ENCODE measurements at places on chromosomes 2 and 18.

DNA sequence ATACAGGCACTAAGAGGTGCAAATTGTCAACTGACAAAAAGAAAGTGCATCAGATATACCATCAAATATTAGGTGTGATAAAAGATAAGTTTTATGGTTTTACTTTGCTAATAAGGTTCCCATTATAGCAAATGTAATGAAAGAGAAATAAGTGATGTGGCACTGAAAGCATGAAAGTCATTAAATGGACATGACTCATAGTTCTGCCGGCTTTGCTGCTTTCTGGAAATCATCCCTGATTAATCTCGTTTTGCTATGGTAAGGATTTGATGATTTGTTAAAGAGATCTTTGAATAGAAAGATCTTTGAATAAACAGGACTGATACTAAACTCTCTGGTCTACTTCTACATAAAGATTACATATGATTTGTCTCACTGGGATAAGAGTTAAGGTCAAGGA, 72.7 kb downstream of the CLIP4 start:
- DNase-seq, result peak; percentile 56

DNA sequence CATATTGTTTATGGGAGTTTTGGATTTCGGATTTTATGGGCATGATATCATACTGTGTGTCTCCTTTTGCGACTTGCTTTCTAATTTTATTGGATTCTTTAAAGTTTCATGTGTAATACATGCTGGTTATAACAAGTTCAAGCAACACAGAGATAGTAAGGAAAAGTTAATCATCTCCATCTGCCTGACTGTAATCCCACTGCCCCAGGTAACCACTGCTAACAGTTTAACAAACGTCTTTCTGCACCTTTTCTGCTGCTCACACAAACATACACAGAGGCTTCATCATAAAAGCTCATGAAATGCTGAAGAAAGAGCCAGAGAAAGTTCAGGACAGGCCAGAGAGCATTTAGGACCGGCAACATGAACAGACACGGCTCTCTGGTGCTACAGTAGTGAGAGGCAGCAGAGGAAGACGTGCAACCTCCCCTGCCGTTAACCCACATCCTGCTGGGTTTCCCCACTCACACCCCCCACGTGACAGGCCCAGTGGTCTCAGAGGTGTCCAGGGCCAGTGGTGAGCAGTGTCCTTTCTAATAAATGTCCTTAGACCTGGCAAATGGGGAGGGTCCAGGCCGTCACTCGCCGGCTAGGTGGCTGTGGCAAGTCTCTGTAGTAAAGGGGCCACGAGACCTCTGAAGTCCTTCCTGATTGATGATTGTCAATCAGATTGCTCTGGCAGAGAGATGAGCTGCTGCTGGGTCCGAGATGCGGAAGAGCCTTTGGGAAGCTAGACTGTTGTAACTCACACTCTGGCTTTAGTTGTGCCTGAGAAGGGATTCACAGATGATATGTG, 43.0 kb upstream of the SLC1A4 start:
- no peak for DNase-seq

- DNase-seq, result no peak
Measured at GRCh38 chr2:190909680-190910079, 29.1 kb downstream of the GLS start.

DNA sequence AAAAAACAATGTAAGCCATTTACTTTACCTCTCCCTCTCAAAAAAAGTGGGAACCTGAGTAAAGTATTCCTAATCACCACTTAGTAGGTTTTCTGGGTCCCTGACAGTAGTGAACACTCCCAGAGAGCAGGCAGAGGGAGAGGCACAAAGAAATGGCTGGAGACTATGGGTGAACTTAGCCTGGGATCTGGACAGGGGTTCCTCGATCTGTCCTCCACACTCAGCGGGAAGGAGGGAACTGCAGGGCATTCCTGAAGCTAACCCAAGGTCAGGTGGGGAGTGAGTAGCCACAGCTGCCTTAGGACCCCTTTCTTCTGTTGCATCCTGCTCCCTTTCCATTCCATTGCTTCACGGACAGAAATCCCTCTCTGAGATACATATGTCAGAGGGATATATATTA, 155.3 kb downstream of the TPGS2 start:
- no peak for DNase-seq

GRCh38 chr2:27184115-27184514, 27.7 kb upstream of the ATRAID start:
- no peak for DNase-seq

GRCh38 chr2:42183775-42184174, 14.6 kb downstream of the EML4 start:
- DNase-seq, result no peak

Data from astrocyte of the hippocampus (primary cell).